Left lung (tissue), 14 donors: ENCODE measurements at places on chromosomes 6 and 20.

DNA sequence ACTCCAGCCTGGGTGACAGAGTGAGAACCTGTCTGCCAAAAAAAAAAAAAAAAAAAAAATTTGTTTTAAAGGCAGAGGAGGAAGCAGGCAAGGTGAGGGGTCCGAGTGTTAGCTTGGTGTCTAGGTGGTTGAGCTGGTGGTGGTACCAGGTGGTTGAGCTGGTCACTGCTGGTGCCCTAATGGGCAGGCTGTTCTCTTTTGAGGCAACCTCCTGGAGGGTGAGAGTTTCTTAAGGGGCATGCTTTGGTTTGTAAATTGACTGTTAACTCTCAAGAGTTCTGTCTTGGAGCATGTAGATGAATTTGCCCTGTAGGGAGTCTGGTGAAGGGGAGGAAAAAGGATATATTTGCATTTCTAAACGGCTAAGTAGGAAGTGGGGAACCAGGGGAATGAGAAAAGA, 52.7 kb downstream of the BANF2 start:
- H3K36me3 ChIP-seq, result no peaks in the 10 kb centered on the region
- no peaks in the 10 kb centered on the region for H3K4me1 ChIP-seq
- H3K27ac ChIP-seq, result no peak overlapping the region
- DNase-seq, result no peak
- H3K4me3 ChIP-seq, result no peak overlapping the region

DNA sequence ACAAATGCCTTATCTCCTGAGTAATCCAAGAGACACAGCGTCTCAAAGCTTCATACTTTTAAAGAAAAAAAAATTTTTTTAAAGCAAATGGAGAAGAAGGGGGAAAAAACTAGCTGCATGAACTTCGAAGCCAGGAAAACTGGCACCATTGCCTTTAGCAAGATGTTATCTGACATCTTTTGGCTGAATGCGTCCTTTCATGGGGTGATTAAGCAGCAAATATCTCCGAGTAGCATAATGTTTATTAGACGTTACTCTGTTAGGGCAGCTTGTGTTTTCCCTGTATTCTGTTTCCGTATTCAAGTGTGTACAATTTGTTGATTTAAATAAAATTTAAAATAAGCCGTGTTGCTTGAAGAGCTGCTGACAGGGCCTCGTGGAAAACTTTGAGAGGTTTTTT, 76.5 kb upstream of the TSHZ2 start:
- H3K4me3 ChIP-seq, result no peak overlapping the region
- no peak for DNase-seq
- no peaks in the 10 kb centered on the region for H3K36me3 ChIP-seq
- no peak overlapping the region for H3K27ac ChIP-seq
- H3K27me3 ChIP-seq, result no peaks in the 10 kb centered on the region

- H3K36me3 ChIP-seq, result peaks cover 69% of the 10 kb centered on the region
- no peak overlapping the region for H3K4me3 ChIP-seq
- no peak for DNase-seq
- no peak overlapping the region for H3K27ac ChIP-seq
- H3K4me1 ChIP-seq, result no peaks in the 10 kb centered on the region
These were observed 7.3 kb downstream of the ECI2 start for GRCh38 chr6:4128072-4128471.

DNA sequence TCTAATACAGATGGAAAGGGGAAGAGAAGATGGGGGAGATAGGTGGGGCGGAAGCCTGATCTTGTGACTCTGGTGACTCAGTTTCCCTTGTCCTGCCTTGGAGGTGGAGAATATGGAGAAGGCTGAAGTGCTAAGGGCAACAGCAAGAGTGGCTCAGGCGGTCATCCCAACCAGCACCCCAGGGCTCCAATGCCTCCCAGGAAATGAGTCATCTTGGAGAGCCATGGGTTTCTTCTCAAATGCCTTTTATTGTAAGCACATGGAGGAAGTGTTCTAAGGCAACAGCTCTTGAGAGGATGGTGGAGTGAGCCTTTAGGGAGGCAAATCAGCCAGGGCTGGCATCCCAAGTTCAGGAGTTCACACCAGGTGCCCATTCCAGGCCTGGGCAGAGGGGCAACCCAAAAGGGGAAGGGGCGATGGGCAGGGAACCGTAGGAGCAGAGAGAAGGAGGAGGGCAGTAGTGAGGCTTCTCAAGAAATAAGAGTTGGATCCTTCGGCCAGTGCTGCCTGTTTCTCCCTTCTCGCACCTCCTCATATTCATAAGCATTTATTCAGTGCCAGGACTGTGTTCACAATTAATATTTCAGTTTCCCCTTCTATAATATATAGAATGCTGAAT, 13.2 kb upstream of the AHCY start:
- H3K4me1 ChIP-seq, result peaks cover 6% of the 10 kb centered on the region
- no peak overlapping the region for H3K4me3 ChIP-seq
- DNase-seq, result no peak
- peaks cover 5% of the 10 kb centered on the region for H3K27me3 ChIP-seq
- no peaks in the 10 kb centered on the region for H3K36me3 ChIP-seq

GRCh38 chr6:120736740-120737139, 597.5 kb downstream of the TBC1D32 start:
- no peak overlapping the region for H3K4me3 ChIP-seq
- H3K4me1 ChIP-seq, result no peaks in the 10 kb centered on the region

DNA sequence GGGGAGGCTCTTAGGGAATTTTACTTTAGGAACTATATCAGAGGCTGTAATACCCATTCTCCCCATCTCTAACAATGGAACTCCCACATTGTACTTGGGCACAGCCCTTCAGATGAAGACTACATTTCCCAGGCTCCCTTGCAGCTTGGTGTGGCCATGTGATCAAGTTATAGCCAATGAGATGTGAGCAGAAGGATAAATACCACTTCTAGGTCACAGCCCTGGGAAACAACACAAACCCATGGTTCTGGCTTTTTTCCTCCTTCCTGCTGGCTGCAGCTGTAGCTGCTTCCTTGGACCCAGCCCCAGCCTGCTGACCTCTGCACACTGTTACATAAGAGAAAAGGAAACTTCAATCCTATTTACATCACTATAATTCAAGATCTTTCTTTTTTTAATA, 445.9 kb upstream of the JARID2 start:
- no peak overlapping the region for H3K4me3 ChIP-seq
- no peak overlapping the region for H3K27ac ChIP-seq
- H3K4me1 ChIP-seq, result peaks cover 4% of the 10 kb centered on the region
- H3K36me3 ChIP-seq, result no peaks in the 10 kb centered on the region

- no peak overlapping the region for H3K4me3 ChIP-seq
- H3K27me3 ChIP-seq, result no peaks in the 10 kb centered on the region
- H3K36me3 ChIP-seq, result no peaks in the 10 kb centered on the region
- H3K27ac ChIP-seq, result no peak overlapping the region
- no peak for DNase-seq
- H3K4me1 ChIP-seq, result no peaks in the 10 kb centered on the region
These were observed 4.6 kb downstream of the JARID2 start for GRCh38 chr6:15250187-15251168.

GRCh38 chr6:33677143-33677660, 34.3 kb downstream of the UQCC2 start:
- H3K4me1 ChIP-seq, result peaks cover 8% of the 10 kb centered on the region
- H3K36me3 ChIP-seq, result no peaks in the 10 kb centered on the region
- H3K27me3 ChIP-seq, result no peaks in the 10 kb centered on the region
- no peak overlapping the region for H3K4me3 ChIP-seq

GRCh38 chr6:39843305-39844020, 51.3 kb downstream of the DAAM2 start:
- H3K4me3 ChIP-seq, result no peak overlapping the region

DNA sequence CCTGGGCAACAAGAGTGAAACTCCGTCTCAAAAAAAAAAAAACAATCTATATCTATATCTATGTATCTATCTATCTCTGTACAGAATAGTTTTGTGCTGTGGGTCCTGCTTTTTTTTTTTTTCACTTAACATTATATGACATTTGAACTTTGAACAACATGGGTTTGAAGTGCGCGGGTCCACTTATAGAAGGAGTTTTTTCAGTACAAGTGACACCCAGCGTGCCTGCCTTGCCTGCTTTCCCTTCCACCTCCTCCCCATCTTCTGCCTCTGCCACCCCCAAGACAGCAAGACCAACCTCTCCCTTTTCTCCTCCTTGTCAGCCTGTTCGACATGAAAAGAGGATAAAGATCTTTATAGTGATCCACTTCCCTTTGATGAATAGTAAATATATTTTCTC, 102.2 kb upstream of the KCNG1 start:
- no peaks in the 10 kb centered on the region for H3K4me1 ChIP-seq
- no peaks in the 10 kb centered on the region for H3K27me3 ChIP-seq
- H3K27ac ChIP-seq, result no peak overlapping the region
- no peak overlapping the region for H3K4me3 ChIP-seq
- no peak for DNase-seq

GRCh38 chr20:35823937-35824336, 52.1 kb downstream of the PHF20 start:
- no peak overlapping the region for H3K4me3 ChIP-seq
- no peak overlapping the region for H3K27ac ChIP-seq
- peaks cover 8% of the 10 kb centered on the region for H3K4me1 ChIP-seq
- no peaks in the 10 kb centered on the region for H3K27me3 ChIP-seq
- DNase-seq, result no peak

- no peaks in the 10 kb centered on the region for H3K36me3 ChIP-seq
- no peaks in the 10 kb centered on the region for H3K4me1 ChIP-seq
- peak; percentile 72 for DNase-seq
These were observed 224.5 kb downstream of the RFPL4B start for GRCh38 chr6:112571488-112572270.

GRCh38 chr20:3804254-3804751, 8.2 kb downstream of the CDC25B start:
- peaks cover 69% of the 10 kb centered on the region for H3K4me1 ChIP-seq
- H3K4me3 ChIP-seq, result no peak overlapping the region
- H3K36me3 ChIP-seq, result peaks cover 68% of the 10 kb centered on the region
- H3K27me3 ChIP-seq, result no peaks in the 10 kb centered on the region
- peak overlapping the region; percentile 89 for H3K27ac ChIP-seq

GRCh38 chr6:89042664-89043063, 37.9 kb upstream of the PNRC1 start:
- H3K4me1 ChIP-seq, result peaks cover 27% of the 10 kb centered on the region
- no peaks in the 10 kb centered on the region for H3K27me3 ChIP-seq
- no peak for DNase-seq
- H3K4me3 ChIP-seq, result no peak overlapping the region

GRCh38 chr20:58058421-58059259, 169.8 kb downstream of the ANKRD60 start:
- H3K4me1 ChIP-seq, result peaks cover 3% of the 10 kb centered on the region
- no peaks in the 10 kb centered on the region for H3K27me3 ChIP-seq
- H3K27ac ChIP-seq, result no peak overlapping the region

DNA sequence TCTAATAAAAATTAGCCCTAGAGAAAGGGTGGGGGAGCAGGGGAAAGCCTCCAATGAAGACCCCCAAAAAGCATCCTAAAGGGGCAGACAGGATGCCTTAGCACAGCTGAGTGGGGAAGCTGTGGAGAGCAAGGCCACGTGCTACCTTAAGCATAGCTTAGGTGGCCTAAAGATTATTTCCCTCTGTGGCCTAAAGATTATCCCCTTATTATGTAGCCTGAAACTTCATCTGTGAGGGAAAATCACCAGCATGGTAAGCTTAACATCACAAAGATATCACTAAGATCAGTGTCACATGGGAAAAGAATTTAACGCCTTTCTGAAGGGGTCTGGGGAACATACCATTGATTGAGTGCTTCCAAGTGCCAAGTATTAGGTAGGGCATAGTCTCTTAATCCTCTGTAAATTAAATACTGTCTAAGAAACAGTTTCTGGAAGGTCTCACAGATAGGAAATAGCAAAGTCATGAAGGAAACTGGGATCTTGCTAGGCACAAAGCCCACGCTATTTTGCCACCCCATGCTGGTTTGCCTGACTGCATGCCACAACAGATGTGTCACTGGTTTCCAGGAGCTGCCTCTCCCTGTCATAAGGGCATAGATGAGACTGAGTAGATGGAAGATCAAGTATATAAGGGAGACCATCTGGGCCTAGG, 170.0 kb downstream of the HACE1 start:
- H3K27ac ChIP-seq, result no peak overlapping the region
- H3K4me1 ChIP-seq, result no peaks in the 10 kb centered on the region
- H3K4me3 ChIP-seq, result no peak overlapping the region
- H3K27me3 ChIP-seq, result no peaks in the 10 kb centered on the region
- no peaks in the 10 kb centered on the region for H3K36me3 ChIP-seq
- no peak for DNase-seq

- peaks cover 54% of the 10 kb centered on the region for H3K27me3 ChIP-seq
- no peaks in the 10 kb centered on the region for H3K36me3 ChIP-seq
- no peak overlapping the region for H3K4me3 ChIP-seq
- no peak for DNase-seq
These were observed 6.1 kb upstream of the LAMP5 start for GRCh38 chr20:9508240-9508661.

- H3K36me3 ChIP-seq, result peaks cover 76% of the 10 kb centered on the region
- H3K27ac ChIP-seq, result peak overlapping the region; percentile 91
- peak overlapping the region; percentile 0 for H3K4me3 ChIP-seq
- no peaks in the 10 kb centered on the region for H3K27me3 ChIP-seq
- DNase-seq, result no peak
These were observed 55.0 kb downstream of the GNAS start for GRCh38 chr20:58907320-58908137.

DNA sequence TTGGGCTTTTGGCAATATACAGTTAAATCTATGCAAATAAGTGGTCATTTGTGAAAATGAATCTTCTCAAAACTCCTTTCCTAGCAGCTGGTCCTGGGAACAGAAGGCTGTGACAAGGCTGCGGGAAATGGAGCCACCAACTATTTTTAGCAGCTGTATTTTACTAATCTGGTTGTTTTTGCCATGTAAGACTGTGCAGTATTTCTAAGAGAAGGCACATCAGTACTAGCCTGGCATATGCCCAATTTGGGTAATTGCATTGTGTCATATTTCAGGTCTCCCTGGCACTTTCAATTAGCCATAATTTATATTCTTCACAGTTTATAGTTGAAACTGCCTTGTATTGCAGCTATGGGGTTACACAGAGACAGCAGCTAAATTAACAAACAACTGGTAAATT, 109.6 kb downstream of the MANEA start:
- H3K36me3 ChIP-seq, result no peaks in the 10 kb centered on the region
- no peaks in the 10 kb centered on the region for H3K27me3 ChIP-seq
- no peaks in the 10 kb centered on the region for H3K4me1 ChIP-seq

DNA sequence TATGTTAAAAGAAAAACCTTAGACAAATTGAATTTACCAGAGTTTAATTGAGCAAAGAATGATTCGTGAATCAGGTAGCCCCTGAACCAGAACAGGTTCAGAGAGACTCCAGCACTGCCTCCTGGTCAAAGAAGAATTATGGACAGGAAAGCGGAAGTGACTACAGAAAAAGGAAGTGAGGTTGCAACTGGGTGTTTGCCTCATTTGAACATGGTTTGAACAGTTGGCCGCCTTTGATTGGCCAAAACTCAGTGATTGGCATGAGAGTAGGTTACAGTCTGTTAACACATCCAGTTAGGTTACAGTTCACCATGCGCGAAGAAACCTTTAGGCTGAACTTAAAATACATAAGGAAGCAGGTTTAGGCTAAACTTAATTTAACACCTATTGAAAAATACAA, 248.8 kb downstream of the TFAP2A start:
- H3K4me1 ChIP-seq, result no peaks in the 10 kb centered on the region
- no peak overlapping the region for H3K4me3 ChIP-seq
- DNase-seq, result no peak

DNA sequence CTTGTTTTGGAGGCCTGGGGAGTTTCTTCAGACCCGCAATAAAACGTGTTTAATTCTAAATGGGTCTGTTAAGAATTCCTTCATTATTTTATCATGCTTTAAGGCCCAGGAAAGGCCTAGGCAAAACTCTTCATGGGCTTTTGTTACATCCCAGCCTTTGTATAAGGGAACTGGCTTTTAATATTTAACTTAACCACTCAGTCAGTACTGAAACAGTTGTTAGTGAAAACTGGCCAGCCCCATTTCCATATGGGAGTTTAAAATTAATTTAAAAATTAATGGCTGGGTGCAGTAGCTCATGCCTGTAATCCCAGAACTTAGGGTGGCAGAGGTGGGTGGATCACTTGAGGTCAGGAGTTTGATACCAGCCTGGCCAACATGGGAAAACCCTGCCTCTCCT, 213.2 kb upstream of the FKBP1C start:
- no peaks in the 10 kb centered on the region for H3K27me3 ChIP-seq
- no peak for DNase-seq
- H3K27ac ChIP-seq, result no peak overlapping the region
- no peaks in the 10 kb centered on the region for H3K4me1 ChIP-seq
